ENCODE measurements at places on chromosomes 2 and 18.

DNA sequence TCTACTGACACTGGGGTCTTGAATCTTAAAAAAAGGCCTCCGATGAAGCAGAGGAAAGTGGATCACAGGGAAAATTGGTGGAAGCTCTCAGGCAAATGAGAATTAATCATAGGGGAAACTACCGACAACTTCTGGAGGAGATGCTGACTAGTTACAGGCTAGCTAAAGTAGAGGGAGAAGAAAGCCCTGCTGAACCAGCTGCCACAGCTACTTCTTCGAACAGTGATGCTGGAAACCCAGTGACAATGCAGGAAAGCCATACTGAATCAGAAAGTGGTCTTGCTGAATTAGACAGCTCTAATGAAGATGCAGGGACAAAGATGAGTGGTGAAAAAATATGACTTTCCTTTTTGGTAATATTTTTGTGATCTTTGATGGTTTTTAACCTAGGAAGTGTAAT is 44.9 kb upstream of the SLC3A1 start:
- no peak for DNase-seq

- DNase-seq = no peak
These were observed 1572.1 kb upstream of the LRRTM1 start for GRCh38 chr2:81876624-81877023.

DNA sequence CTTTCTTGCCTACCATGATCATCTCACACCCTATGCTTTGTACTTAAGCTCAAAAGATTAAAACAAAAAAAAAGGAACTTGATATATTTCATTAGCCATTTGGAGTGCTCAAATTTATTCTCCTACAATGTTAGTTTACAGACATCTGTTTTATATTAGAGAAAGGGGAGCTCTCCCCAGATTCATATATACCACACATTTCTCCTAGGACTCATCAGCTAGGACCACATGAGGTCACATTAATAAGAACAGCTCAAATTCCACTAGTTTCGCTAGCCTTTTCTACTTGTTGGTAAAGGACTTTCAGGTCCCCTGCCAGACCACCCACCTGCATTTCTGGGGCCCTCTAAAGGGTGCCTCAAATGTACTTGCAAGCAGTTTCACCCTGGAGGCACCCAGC is 151.2 kb upstream of the MMADHC start:
- DNase-seq = no peak

DNA sequence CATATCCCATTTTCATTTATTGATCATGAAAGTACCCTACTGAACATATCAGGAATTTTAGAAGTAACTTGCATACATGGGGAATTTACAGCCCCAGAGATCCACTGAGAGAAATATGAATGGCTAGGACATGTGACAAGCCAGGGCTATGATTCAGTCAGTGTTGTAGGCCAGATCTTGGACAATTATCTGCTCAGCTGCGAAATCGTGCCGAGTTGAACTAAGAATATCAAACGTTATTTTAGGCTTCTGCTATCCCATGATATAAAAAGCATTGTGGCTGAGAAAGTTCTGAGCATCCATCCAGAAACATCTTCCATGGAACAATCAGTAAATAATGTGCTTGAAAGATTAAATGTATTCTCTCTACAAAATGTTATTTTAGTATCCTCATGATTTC is 85.7 kb upstream of the UNC80 start:
- DNase-seq = no peak

DNA sequence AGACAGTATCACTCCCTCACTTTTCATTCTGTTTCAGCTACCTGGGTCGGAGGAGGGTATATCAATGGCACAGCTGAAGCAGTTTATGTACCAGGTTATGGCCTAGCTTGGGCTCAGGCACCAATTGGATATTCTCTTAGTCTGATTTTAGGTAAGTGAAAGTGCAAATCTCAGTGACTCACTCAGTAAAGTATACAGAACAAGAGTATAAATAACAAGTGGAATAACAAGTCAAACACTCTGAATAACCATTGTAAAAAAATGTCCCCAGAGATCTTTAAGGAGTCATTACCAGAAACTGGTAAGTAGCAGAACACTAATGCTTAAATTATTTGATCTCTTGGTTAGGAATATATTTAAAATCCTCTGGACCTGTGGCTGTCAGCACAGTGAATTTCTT is 5.7 kb downstream of the SLC5A7 start:
- no peak for DNase-seq

DNA sequence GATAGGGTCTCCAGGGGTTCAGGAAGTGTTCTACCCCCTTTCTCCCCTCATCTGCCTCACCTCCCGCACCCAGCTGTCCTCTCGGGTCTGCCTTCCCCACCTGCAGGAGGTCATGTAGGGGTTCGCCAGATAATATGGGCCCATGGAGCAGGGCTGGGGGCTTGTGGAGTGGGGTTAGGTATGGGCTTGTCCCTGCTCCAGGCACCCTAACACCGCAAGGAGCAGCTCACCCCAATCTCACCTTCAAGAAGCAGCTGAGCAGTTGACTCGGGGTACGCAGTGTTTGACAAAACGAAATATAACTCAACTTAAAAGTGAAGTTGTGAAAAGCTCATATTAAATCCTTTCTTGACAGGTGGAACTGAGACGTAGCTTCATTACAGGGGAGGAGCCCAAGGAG is 99.6 kb downstream of the CTIF start:
- no peak for DNase-seq

DNA sequence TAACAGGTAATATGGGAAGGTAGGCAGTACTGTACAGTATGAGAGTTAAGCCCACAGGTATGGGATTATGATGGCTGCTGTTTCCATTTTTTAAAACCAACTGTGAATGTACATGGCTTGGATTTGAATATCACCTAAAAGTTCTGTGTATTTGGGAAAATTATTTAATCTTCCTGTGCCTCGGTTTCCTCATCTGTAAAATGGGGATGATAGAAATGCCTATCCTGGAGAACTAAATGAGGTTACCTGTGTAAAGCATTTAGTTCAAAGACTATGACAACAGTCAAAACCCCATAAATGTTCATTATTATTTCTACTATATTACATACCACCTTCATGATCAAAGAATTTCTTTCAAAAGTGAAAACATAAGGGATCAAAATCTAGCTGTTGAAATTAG is 3.6 kb downstream of the KLHL41 start:
- DNase-seq = no peak

DNA sequence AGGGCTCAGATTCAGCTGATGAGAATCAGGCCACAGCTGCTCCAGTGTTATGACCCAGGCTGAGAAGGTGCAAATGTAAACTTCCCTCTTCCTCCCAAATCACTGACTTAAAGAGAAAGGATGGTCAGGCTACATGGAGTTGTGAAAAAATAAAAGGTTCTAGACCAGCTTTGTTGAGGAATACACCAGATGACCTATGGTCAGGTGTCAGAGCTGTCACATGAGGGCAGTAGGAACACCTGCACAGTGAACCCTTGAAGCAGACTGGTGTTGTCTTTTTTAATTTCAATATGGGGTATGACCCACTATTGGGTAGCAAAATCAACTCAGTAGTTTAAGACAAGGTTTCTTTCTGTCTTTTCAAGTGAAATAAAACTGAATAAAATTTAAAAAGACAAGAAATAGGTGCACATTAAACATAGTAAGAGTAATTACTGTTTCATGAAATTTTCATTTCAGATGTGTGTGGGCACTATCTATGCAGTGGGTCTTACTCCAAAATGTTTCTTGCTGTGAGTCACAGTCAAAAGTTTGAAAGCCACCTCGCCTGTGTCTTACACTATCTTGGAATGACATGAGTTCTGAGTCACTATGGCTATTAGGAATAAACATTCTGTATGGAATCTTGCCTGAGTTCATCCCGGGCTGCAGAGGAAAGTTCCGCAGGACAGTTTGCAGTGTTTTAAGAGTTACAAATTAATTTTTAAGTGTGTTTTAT is 83.6 kb downstream of the ACVR1 start:
- no peak for DNase-seq

DNA sequence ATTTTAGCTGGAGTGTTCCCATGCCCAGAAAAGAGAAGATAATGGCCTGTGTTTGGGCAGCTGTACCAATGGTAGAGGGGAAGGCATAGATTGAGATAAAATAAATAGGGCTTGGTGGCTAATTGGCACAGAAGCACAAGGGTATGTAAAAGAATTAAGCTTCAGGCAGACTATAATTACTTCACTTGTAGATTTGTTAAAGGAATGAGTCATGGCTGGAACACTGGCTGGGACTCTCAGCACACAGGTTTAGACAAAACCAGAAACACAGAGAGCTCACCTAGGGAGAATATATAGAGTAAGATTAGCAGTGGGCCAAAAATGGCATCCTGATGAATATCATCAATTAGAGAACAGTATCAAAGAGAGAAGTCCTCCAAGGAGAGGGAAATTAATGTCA is 198.3 kb upstream of the FIGN start:
- no peak for DNase-seq

GRCh38 chr2:150572194-150572766 is 84.8 kb upstream of the RND3 start:
- no peak for DNase-seq

GRCh38 chr2:229407170-229407569 is 136.1 kb upstream of the PID1 start:
- no peak for DNase-seq

DNA sequence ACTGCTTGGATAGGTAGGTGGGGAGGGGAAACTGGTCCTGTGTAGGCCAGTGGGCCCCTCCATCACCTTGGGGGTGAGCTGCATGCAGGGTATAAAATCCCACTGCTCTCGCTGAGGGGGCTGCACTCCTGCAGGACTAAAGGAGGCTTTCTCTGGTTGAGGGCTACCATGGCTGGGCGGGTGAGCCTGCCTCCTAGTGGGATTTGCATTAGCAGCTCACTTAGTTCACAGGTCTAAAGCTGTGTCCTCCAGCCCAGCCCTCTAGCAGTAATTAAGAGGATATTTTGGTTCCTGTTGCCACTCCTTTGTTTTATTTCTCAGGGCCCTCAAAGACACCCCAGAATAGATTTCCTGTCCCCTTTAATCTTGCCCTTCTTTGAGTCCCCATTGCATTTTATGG is 24.6 kb downstream of the TMEM127 start:
- no peak for DNase-seq

- DNase-seq = peak; percentile 6
These were observed 5.7 kb downstream of the GPATCH11 start for GRCh38 chr2:37090019-37090477.

GRCh38 chr2:17318013-17318412 is 200.2 kb downstream of the RAD51AP2 start:
- no peak for DNase-seq

DNA sequence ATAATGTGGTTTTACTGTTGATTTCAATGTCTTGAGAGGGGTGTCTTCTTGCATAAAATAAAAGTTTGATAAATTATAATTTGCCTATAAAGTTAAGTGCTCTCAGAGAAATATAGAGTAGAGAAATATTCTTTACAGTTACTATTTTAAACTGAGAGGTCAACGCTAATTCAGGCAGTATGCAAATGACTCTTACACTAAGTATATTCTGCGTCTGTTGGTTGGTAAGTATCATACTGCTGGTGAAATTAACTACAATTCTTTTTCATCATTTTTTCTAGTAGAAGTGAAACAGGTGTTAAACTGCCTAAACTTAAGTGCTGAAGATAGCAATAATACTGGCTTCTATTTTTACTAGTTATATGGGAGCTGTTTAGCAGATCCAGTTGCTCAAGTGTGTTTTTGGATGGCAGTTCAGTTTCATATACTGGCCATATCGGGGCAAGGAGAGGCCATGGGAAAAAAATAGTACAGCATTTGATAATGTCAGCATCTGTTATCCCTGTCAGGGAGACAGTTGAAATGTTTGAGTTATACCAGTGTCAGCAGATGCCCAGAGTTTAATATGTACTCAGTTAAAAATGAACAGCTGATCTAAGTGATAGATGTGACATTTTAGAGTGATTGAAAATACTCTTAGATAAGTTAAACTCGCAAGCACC is 86.2 kb downstream of the MIB1 start:
- no peak for DNase-seq

- no peak for DNase-seq
These were observed 108.7 kb downstream of the MAP3K20 start for GRCh38 chr2:173184031-173185004.

GRCh38 chr2:34806396-34806795 is 1207.3 kb upstream of the FAM98A start:
- DNase-seq = no peak

- DNase-seq = no peak
These were observed 14.4 kb upstream of the GPR17 start for GRCh38 chr2:127631541-127631996.

DNA sequence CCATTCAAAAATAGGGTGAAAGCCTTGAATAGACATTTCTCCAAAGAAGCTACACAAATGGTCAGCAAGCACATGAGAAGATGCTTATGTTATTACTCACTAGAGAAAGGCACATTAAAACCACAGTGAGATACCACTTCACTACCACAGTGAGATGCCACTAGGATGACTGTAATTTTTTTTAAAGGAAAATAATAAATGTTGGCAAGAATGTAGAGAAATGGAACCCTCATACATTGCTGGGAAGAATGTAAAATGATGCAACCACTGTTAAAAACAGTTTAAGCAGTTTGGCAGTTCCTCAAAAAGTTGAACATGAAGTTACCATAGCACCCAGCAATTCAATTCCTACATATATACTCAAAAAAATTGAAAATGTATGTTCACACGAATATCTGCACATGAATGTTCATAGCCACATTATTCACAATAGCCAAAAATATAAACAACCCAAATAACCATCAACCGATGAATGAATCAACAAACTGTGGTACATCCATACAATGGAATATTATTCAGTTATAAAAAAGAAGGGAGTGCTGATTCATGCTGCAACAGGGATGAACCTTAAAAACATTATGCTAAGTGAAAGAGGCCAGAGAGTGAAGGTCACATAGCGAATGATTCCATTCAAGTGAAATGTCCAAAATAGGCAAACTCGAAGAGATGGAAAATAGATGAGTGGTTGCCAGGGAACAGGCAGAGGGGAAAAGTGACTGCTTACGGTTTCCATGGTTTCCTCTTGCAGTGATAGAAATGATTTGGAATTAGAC is 156.2 kb upstream of the NDUFV2 start:
- no peak for DNase-seq

DNA sequence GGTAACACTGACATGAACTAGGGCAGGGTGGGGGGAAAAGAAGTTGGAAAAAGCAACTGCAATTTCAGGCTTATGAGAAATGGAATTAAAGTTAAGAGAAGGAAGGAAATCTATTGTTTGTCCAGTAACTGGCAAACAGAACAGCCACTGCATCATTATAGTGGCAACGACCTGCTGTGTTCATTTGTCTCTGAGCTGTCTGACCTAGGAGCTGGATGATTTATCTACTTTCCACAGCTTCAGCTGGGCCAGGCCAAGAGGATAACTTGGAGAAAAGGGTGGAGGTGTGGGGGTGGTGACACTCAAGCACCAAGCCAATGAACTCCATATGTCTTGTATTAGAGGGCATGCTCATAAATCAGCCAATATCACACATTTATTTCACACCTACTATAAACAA is 291.5 kb upstream of the KLHL29 start:
- DNase-seq = no peak

DNA sequence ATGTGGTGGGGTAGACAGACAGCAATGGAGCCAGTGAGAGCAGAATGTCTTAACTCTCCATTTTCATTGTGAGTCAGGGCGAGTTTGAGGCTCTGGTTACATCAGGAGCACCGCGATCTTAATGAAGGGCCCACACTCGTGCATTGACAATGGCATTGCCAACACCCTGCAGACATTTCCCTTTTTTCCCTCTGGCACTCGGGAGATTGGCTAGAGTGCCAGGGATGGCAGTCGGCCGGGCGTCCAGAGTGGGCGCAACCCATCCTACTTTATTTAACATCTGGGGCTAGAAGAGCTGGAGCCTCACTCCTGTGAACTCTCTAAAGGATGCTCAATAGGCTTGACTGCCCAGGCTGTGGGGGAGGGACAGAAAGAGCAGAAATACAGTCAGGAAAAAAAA is 9.7 kb downstream of the PROKR1 start:
- DNase-seq = no peak

GRCh38 chr2:42492691-42493467 is 903 bp downstream of the KCNG3 start:
- DNase-seq = no peak

Measured in GM19239 (cell line).